ENCODE measurements at places on chromosomes 16 and 17.

- DNase-seq: no peak
Observed at GRCh38 chr16:27408602-27409031, 6.6 kb downstream of the IL21R start.

DNA sequence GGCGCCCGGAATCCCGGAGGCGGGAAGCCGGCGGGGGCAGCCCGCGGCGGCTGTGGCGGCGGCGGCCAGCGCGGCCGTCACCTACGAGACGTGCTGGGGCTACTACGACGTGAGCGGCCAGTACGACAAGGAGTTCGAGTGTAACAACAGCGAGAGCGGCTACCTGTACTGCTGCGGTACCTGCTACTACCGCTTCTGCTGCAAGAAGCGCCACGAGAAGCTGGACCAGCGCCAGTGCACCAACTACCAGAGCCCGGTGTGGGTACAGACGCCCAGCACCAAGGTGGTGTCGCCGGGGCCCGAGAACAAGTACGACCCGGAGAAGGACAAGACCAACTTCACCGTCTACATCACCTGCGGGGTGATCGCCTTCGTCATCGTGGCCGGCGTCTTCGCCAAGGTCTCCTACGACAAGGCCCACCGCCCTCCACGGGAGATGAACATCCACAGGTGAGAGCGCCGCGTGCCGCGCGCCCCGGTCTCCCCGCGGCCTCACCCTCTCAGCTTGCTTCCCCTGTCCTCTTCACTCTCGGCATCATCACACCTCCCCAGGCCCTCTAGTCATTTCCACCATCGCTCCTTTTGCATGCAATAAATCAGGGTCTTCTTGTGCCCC, 706 bp downstream of the SHISA6 start:
- DNase-seq: no peak

GRCh38 chr17:61758430-61758829, 104.9 kb downstream of the BRIP1 start:
- no peak for DNase-seq

- DNase-seq: no peak
Observed at GRCh38 chr17:79985361-79985942, 50.2 kb downstream of the TBC1D16 start.

GRCh38 chr16:87653234-87653633, 50.9 kb downstream of the JPH3 start:
- no peak for DNase-seq

- no peak for DNase-seq
Observed at GRCh38 chr16:11024333-11025053, 80.1 kb downstream of the CLEC16A start.

DNA sequence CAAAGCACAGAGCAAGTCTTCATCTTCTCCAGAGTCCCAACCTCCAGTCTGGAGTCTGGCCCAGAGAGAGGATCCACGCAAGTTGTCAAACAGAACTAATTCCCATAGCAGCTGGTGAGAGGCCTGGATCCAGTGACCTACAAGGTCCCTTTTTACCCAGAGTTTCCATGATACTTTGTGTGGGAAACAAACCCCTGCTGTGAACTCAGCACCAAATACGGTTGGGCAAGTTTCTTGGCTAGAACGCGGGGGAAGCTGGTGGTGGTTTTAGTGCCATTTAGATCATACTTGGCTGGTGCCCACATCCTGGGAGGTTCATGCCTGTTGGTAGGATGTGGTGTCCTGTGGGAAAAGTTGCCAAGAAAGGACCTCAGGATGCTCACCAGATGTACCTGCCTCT, 18.1 kb downstream of the TMC7 start:
- DNase-seq: no peak

DNA sequence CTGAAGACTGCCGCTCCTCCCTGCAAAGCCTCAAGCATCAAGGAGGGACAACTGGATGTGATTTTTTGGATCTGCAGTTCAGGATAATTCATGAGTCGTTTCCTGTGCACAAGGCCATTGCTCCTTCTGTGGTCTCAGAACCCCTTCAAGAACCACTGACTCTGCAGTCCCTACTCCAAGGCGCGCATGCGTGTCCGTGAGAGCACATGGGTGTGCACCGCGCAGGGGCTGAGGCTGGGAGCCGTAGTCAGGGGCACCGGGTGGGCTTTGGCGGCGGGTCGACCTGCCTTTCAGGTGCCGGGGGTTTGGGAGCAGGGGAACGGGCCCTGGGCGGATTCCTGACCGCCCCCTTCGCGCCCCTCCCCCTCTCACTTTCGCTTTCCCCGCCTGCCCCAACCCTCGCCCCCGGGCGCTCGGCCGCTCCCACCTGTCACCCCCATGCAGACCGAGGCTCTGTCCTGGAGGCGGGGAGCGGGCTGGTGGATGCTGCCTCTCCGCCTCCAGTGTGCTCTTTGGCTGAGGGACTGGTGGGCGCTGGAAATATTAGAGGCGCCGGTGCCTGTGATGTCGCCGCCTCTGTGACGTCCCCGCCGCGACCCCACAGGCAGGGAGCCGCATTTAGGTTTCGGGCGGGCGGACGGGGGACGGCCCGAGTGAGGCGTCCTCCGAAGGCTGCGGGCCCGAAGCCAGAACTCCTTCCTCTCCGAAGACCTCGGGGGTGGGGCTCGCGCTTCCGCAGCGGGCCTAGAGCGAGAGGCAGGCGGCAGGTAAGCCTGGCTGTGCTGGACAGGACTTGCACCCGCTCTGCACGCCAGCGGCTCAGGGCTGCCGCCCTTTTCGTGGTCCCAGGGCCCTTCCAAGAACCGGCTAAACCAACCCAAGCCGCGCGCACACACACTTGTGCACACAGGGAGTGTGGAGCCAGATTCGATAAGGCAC, at the start of gene SPATA32:
SPATA32 (minus strand) TSS at position 518 of the 939 bp plus-strand sequence; CDS start at position 440, 78 bp downstream.
- no peak for DNase-seq

DNA sequence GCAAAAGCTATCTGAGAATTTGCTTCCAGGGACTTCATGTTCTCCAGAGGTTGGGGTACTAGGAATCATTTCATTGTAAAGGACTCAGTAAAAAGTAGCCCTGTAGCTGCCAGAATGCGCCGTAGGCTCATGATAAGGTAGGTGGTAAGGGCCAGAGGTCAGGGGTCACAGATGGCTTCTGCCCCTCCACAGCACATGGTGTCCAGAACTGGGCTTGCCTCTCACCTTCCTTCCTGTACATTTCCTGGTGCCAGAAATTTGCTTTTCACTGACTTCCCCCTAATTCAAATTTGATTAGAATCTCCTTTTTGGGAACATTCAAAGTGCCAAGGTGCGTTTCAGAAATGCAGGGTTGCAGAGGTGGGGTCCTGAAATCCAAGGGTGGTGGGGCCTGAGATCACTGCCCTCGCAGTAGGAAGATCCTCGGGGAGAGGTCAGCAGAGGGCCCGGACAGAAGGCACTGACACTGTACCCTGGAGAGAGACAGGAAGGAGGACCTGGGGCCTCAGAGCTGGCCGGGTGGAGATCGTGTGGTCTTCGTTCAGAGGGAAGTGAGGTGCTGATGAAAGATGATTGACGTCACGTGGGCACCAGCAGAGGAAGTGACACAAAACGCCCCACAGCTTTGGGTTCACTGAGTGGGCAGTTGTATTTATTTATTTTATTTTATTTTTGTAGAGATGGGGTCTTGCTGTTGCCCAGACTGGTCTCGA, 25.5 kb upstream of the METRNL start:
- peak; percentile 54 for DNase-seq
